Central memory CD4-positive, alpha-beta T cell (primary cell): ENCODE measurements at places on chromosomes 12 and 14.

- no peak for DNase-seq
These were observed 4.3 kb downstream of the P2RX4 start for GRCh38 chr12:121214166-121214777.

DNA sequence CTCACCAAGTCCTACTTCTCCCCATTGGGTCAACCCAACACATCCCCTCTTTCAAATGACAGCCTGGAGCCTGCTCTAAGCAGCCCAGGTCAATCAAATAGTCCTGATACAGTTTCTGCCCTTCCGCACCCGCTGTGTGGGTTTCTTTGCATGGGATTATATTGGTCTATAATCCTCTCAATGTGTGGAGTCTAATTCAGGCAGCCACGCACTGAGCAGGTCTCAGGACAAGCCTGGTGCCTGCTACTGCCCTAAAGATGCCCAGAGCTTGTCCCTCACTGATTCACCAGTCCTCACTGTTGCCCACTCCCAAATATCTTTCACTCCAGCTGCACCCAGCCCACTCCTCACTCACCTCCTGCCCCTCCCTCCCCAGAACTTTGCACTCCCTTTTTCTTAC is 16.4 kb downstream of the ACTN1 start:
- no peak for DNase-seq

- DNase-seq = no peak
These were observed 299.0 kb downstream of the CCDC91 start for GRCh38 chr12:28489246-28489645.

- no peak for DNase-seq
These were observed 81.0 kb downstream of the CCDC92 start for GRCh38 chr12:123891516-123892179.

DNA sequence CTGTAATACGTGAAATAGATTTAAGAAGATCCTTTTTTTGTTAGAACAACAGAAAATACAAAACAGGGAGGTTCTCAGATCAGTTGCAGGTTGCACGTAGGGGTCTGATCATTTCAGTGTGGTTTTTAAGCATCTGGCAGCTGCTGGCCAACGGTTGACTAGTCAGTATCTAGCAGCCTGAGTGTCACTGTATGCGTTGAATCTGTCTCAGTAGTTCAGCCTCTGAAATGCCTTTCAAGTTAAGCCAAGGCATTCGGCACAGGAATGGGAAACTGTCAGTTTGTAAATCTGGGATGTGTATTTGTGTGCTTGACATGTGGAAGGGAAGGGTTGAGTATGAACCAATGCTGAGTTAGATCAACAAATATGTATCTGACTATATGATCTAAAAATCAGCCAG is 165.9 kb downstream of the CACNA1C start:
- no peak for DNase-seq

DNA sequence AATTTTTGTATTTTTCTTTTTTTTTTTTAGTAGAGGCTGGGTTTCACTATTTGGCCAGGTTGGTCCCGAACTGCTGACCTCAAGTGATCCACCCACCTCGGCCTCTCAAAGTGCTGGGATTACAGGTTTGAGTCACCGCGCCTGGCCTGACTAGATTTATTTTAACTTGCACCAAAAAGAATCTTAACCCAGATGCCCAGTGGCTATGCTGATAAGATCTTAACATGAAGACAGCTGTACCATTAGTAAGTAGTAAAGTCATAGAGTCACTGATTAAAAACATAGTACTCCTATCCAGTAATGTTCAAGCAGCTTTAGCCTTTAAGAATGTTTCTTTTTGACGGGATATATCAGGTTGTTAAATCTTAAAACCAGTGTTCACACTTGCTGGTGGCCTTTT is 1061.8 kb upstream of the FLRT2 start:
- DNase-seq = no peak

GRCh38 chr14:79473651-79474050 is 737.7 kb downstream of the DIO2 start:
- DNase-seq = no peak
